ENCODE measurements at places on chromosomes 4 and X.

DNA sequence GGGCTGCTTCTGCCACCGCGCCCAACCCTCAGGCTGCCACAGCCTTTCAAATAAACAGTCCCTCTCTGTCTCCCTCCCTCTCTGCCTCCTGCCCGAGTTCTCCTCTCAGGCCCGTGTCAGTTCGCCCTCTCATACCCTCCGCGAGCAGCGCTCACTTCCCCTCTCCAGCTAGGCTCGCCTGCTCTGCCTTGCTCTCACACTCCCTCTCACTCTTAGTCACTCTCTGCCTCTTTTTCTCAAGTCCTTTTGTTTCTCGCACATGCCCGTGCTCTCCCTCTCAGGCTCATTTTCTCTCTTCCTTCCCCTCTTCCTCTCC, 3.2 kb downstream of the EFNB1 start:
- H3K4me1 ChIP-seq: peaks cover 3% of the 10 kb centered on the region
- peaks cover 76% of the 10 kb centered on the region for H3K27me3 ChIP-seq
- DNase-seq: peak; percentile 40
- no peak overlapping the region for H3K27ac ChIP-seq
- H3K36me3 ChIP-seq: no peaks in the 10 kb centered on the region
- H3K4me3 ChIP-seq: no peak overlapping the region

GRCh38 chrX:640641-641040, 10.1 kb downstream of the SHOX start:
- no peak overlapping the region for H3K27ac ChIP-seq
- no peaks in the 10 kb centered on the region for H3K36me3 ChIP-seq
- H3K4me3 ChIP-seq: no peak overlapping the region
- peaks cover 93% of the 10 kb centered on the region for H3K27me3 ChIP-seq

- H3K27ac ChIP-seq: no peak overlapping the region
- no peaks in the 10 kb centered on the region for H3K36me3 ChIP-seq
- H3K27me3 ChIP-seq: no peaks in the 10 kb centered on the region
- H3K4me3 ChIP-seq: no peak overlapping the region
- no peaks in the 10 kb centered on the region for H3K4me1 ChIP-seq
These were observed 85.6 kb downstream of the ZNF330 start for GRCh38 chr4:141306331-141306730.

DNA sequence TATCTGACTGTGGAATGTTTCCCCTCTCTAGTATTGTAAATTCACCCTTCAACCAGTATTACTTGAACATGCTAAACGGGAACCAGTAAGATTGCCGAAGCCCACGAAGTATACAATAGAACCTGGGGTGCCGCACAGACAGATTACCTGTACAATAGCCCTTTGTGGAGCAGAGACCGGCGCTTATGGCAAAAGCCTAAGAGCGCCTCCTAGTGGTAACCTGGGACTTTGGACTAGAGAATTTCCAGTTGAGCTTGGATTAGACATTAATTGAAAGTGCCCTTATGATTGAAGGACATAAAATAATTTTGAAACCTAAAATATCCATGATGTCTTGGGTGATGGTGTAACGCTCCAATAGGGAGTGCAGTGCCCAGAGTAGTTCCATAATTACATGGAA, 14.1 kb downstream of the ZNF157 start:
- H3K4me3 ChIP-seq: no peak overlapping the region
- peak; percentile 58 for DNase-seq
- no peaks in the 10 kb centered on the region for H3K27me3 ChIP-seq
- peaks cover 11% of the 10 kb centered on the region for H3K4me1 ChIP-seq
- H3K36me3 ChIP-seq: no peaks in the 10 kb centered on the region

- no peak overlapping the region for H3K4me3 ChIP-seq
- no peaks in the 10 kb centered on the region for H3K27me3 ChIP-seq
- H3K4me1 ChIP-seq: no peaks in the 10 kb centered on the region
These were observed 27.3 kb upstream of the GPRASP2 start for GRCh38 chrX:102684772-102685520.

DNA sequence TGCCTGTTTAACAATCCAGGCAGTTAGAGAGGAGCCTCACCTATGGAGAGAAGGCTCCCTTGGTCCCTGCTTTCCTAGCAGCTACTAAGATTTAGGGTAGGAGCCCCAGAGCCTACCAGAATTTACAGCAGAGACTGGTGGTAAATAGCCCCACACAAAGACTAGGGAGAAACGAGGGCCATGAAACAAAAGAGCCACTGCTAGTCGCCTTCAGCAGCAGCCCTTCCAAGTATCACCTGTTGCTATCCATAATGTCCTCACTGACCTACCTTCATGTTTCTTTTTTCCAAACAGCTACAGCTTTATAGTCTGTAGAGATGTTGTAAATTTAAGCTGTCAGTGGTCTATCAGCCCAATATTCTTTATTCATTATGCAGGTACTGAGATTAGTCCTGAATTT, 25.3 kb downstream of the ARHGEF6 start:
- H3K27me3 ChIP-seq: no peaks in the 10 kb centered on the region
- no peak for DNase-seq
- no peaks in the 10 kb centered on the region for H3K4me1 ChIP-seq
- no peak overlapping the region for H3K4me3 ChIP-seq
